ENCODE measurements at places on chromosomes 1 and 21.
A peak's percentile ranks its signal among the peaks of the same experiment; 100 is the strongest.

GRCh38 chr1:118890851-118891384 is 97.2 kb downstream of the TBX15 start:
- no peak for DNase-seq

DNA sequence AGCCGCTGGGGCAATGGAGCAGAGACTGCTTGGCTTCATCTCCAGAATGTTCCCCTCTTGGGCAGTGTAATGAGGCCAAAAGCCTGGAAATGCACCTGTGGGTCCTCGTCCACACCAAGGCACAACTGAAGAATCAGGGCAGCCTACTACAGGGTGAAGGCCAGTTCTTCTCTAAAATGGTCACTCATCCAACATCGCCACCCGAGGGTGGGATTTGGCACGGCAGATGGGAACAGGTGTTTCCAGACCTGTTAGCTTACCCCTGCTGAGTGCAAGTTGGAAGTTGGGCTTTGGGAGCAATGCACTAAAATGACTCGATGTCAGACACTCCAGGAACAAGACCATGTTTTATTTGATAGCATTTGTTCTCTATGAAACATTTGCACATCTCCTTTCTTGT is 543.7 kb downstream of the NPHP4 start:
- peak; percentile 48 for DNase-seq

DNA sequence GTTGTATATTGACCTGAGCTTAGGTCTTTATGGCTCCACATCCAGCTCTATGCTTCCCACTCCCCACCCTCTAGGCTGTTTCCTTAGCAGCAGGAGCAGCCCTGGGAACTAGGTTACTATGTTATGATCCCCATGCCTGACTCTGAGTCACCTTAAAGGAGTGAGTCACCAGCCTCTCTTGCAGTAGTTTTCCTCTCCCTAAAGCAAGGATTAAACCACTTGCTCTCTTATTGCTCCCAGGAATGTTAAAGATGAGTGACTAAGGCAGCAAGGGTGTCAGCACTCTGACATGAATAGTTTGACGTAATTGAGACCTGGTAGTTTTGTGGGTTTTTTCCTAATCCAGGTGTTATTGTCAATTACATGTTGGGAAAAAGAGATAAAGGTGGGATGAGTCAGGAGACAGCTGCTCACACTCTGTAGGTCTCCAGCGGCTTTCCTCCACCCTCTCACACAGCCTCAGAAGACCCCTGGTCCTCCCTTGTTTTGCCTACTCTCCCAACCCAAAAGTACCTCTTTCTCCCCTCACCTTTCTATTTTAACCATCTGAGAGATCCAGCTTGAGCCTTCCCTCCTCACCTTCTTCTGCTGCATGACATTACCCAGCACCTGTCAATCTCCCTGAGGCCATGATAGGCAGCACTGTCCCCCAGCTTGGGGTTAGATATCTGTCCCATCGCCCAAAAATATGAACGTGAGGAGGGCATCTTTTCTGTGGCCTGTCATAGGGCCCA is 369.1 kb upstream of the VAMP3 start:
- no peak for DNase-seq

GRCh38 chr1:172653015-172653709 is 5.7 kb upstream of the FASLG start:
- DNase-seq, result no peak

- DNase-seq, result no peak
Observed at GRCh38 chr1:170063109-170063826, 11.2 kb downstream of the KIFAP3 start.

All from CD4-positive, alpha-beta T cell treated with Interleukin-17A for 4 hours (primary cell).